ENCODE measurements at places on chromosomes 3 and 15.

GRCh38 chr3:129829640-129830039 is 63.9 kb downstream of the TMCC1 start:
- peak; percentile 78 for DNase-seq

DNA sequence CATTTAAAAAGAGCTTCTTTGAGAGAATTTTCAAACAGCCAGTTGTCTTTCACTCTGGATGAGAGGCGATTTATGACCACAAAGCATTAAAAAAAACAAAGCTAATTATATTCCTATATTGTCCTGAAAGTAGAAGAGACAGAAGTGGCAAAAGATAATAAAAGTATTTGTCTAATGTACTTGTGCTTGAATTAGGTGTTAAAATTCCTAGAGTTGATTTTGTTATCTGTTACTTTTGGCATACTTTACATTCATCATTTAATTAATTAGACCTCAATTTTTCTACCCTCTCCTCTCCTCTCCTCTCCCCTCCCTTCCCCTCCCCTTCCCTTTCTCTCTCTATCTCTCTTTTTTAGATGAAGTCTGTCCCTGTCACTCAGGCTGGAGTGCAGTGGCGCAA is 635.1 kb upstream of the ZNF385D start:
- no peak for DNase-seq

- DNase-seq, result no peak
These were observed 49.3 kb downstream of the MME start for GRCh38 chr3:155129396-155129795.

DNA sequence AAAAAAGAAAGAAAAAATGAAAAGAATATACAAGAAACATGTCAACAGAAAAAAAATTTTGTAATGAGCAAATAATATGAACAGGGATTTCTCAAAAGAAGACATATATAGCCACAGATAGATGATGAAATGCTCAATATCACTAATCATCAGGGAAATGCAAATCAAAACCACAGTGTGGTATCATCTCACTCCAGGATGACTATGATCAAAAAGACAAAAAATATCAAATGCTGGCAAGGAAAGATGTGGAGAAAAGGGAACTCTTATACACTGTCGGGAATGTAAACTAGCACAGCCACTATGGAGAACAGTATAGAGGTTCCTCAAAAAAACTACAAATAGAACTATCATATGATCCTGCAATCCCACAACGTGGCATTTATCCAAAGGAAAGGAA is 94.1 kb downstream of the C3orf70 start:
- no peak for DNase-seq

GRCh38 chr15:80989081-80989517 is 520 bp downstream of the MESD start:
- peak; percentile 53 for DNase-seq

DNA sequence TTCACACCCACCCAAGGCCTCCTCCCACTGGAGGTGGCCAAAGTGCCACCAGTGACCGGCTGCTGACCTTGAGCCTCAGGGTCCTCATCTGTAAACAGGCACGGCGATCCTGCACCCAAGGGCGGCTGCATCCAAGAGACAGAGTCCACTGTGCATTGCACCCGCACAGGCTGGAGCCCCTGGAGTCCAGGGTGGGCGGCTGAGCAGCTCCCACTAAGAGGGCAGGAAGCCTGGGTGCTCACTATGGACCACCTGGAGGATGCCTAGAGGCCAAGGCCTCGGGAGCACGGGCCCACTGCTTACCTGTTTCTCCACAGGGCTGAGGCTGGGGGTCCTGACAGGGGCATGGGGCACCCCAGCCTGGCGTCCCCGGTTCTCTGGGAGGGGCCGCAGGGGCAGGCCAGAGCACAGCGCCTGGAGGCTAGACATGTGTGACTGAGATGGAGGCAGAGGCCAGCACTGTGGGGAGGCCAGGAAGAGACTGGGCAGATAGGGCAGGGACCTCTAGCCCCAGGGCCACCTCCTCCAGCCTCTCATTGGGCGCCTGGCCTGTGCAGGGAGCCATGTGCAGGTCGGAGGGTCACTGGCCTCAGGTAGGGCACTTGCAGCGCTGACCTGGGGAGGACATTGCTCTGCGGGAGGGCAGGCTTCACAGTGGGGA is at the start of gene UROC1:
UROC1 (minus strand) TSS at position 483 of the 661 bp plus-strand sequence; CDS start at position 429, 54 bp downstream.
- DNase-seq, result no peak

DNA sequence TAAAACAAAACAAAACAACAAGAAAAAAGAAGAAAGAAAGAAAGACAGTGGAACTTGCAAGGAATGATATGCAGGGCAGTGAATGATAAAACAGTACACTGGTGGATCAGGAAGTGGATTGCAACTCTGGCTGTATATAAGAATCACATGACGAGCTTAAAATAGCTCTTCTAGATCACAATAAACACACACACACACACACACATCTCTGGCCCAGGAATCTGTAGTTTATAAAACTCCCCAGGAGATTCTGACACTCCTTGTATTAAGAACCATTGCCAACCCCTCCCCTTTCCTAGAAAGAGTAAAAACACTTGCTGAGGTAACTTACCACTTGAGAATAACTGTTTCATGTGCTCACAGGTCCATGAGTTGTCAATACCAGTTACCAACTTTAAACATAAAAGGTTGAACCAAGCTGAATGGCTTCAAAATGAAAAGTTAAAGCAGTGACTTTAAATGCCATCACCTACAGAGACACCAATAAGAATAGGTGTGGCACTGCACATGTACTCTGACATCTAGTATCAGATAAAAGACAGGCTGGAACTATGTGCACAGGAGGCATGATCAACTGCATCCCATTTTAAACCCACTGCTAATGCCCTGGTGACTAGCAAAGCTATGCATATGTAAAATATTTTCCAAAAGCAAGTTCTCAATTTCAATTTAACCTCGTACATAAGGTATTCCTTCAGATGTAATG is 3.9 kb downstream of the CPOX start:
- DNase-seq, result no peak

DNA sequence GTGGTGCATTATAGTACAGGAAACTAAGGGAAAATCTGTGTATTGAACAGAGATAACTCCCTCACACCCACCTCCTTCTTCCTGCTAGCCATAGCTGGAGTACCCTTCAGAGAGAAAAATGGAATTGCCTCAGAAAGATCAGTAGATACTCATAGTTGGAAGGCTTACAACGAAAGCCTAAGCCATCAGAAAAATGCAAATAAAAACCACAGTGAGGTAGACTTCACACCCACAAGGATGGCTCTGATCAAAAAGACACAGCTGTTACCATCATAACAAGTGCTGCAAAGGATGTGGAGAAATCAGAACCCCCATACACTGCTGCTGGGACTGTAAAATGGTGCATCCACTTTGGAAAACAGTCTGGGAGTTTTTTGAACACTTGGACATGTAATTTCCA is 7.4 kb upstream of the DLG1 start:
- DNase-seq, result no peak

DNA sequence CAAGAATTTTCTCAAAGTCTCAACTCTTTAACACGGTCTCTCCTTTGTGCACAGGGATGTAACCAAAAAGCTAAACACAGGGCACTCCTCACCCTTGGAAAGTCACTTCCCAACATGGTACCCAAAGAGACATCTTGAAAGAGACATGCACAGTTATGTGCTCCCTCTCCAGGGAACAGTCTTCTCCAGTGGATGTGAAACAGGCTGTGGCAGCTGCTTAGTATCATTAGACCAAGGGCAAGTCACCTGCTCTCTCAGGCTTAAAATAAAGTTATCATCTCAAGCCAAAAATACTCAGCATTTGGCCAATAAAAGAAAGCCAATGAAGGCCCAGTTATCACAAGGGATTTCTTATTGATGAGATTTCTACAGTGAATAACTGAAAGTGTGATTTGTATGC is 128.3 kb downstream of the WDR76 start:
- no peak for DNase-seq

DNA sequence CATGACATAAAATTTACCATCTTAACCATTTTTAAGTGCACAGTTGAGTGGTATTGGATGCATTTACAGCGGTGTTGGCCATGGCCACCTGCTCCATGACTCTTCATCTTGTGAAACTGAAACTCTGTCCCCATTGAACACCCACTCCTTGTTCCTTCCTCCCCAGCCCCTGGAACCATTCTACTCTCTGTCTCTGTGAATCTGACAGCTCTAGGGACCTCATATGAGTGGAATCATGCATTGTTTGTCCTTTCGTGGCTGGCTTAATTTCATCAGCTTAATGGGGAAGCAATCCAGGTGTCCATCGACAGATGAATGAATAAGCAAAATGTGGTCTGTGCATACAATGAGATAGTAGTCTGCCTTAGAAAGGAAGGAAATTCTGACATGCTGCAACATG is 42.5 kb downstream of the PLXNA1 start:
- DNase-seq, result no peak

DNA sequence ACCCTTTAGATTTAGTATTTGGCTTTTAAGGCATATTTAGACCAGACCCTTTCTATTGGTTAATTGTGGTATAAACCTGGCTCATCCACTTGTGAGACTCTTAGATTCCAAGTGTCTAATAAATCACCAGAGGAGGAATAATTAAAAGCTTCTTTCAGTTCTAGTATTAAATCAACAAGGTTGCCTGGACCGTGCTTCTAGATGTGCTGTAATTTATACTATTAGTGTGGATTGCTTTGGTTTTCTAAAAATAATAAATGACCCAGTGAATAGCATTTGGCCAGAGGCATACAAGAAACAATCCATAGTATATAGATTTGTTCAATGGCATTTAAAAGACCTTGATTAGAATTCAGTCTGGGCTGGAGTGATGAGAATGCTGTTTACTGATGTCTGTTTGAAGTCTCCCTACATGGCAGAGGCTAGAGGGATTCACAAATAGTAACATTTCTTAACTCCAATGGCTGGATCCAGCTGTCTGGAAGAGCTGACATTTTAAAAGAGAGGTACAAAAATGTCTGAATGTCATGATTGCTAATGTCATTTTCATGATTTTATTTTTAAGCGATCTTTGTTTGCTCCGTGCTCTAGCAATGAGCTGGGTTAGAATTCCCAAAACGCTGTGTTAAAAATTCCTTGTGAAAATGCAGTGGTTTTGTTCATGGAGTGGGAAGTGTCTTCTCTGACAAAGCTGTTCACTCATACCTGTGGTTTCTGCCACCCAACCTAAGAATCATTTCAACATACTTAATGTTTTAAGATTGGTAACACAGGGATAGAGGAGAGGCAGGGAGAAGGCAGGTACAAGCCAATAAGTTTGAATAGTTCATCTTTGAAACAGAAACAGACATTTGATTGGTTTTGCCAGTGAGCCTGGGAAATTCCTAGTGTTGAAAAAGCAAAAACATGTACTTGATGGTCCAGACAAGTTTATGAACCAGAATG is 89.9 kb downstream of the RBMS3 start:
- DNase-seq, result no peak

DNA sequence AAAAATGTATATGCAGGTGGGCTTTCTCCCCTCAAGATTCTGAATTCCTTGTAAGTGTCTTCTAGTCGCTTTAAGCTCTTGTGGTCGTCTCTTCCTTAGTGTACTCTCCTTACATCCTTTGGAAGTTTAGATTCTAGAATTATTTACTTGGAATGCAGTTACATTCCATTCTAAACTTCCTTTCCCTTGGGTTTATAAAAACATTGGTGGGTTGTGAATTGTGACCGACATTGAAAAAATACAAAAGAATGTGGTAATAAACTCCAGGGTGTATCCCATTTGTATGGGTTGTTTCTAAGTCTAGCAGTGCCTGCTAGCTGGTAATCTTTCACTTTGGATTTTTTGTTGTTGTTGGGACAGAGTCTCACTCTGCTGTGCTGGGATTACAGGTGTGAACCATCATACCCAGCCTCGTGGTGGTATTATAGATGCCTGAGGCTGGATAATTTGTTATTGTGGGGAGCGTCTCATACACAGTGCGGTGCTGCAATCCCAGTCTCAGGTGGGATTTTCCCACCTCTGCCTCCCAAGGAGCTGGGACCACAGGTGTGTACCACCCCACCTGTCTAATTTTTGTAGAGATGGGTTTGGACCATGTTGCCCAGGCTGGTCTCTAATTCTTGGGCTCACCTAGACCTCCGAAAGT is 9.1 kb downstream of the CHD2 start:
- no peak for DNase-seq

GRCh38 chr3:181105646-181106045 is 116.1 kb upstream of the DNAJC19 start:
- DNase-seq, result peak; percentile 54

DNA sequence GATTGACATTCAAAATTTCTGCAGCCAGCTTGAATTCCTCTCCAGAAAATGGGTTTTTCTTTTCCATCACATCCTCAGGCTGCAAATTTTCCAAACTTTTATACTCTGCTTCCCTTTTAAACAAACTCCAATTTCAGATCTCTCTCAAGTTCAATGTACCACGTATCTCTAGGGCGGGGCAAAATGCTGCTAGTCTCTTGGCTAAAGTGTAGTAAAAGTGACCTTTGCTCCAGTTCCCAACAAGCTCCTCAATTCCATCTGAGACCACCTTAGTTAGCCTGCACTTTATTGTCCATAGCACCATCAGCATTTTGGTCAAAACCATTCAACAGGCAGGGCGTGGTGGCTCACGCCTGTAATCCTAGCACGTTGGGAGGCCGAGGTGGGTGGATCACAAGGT is 46.7 kb downstream of the NIPA2 start:
- DNase-seq, result no peak

DNA sequence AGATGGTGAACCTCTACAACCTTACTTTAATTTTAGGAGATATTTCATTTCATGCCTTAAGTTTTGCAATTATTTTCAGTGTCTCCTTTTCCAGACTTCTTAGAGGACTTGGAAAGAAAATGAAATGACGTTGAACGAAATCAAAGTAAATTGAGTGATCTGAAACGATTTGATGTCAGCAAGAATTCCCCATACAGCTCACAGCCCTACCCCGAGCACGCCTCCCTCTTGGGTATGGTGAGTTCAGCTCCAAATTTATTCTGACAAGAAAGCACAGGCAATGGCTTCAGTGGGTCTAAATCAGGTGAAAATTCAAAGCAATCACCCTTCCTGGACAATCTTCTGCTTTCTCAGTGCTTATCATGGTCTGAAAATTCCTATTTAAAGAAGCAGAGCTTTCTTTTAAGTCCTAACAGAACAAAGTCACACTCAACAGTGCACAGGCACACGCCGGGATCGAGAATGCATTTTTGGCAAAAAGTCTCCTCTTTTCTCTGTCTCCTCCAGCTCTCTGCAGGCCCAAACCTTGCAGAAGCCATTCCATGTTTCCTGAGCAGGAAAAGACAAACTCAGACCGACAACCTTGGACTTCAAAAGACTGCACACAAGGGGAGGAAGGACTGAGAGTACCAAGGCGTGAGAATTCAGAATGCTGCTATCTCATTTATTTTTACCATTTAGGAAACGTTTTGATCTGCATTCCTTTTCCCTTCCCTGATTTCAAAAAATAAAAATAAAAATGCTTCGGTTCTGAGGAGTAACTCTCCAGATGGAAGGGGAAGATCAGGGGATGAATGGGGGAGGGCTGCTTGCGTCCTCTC is 72.0 kb downstream of the CCNL1 start:
- no peak for DNase-seq

DNA sequence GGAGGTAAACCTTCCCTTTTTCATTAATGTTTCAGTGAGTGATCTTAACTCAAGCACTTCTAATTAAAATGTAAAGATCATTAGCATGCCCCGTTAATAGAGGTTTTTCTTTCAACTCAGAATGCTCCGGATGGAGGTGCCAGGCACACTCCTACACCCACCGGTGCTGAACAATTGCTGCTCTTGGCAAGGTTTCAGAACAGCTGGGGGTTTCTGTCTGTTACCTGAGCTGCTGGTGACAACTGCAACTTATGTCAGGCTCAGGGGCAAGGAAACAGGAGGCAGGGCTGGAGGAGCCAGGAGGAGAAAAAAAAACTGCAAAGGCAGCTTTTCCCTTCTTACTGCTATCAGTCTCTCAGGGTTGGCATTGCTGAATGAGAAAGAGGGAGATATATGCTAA is 250.1 kb downstream of the DIPK2A start:
- peak; percentile 11 for DNase-seq
